T follicular helper cell (primary cell): ENCODE measurements at places on chromosomes 2 and 18.

- DNase-seq = no peak
Observed at GRCh38 chr2:182103526-182103925, 117.9 kb downstream of the PPP1R1C start.

DNA sequence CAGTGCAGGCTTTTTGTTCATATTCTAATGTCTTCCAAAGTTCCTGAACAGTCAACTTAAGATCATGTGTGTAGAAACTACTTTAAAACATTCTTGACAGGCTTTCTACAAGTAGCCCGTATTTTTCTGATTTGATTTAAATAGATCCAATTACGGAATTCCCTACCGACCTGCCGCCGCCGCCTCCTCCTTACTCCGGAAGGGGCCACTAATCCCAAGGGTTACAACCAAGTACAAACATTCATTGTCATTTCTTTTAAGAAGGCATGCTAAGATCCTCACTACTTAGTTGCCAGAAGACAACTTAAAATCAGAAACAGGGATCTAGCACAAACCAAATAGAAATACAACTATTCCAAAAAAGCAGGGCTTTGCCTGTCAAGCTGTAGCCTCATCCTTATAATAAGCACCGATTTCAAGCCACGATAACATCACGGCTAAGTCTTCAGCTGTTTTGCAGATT is 784 bp downstream of the WDR33 start:
- no peak for DNase-seq

GRCh38 chr2:237720957-237721356 is 77.6 kb upstream of the RBM44 start:
- no peak for DNase-seq

DNA sequence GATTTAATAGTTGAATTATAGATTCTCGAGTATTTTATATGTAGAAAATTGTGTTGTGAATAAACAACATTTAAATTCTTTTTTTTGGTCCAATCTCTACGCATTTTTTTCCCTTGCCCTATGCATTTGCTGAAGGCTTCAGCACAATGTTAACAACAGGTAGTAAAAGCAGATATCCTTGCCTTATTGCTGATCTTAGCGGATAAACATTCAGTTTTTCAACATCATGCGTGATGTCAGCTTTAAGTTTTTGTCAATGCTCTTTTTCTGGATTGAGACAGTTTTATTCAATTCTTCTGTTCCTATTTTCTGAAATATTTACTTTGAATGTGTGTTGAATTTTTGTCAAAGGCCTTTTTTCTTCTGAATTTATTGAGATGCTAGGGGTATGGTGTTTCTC is 11.6 kb upstream of the OR6B3 start:
- DNase-seq = no peak

DNA sequence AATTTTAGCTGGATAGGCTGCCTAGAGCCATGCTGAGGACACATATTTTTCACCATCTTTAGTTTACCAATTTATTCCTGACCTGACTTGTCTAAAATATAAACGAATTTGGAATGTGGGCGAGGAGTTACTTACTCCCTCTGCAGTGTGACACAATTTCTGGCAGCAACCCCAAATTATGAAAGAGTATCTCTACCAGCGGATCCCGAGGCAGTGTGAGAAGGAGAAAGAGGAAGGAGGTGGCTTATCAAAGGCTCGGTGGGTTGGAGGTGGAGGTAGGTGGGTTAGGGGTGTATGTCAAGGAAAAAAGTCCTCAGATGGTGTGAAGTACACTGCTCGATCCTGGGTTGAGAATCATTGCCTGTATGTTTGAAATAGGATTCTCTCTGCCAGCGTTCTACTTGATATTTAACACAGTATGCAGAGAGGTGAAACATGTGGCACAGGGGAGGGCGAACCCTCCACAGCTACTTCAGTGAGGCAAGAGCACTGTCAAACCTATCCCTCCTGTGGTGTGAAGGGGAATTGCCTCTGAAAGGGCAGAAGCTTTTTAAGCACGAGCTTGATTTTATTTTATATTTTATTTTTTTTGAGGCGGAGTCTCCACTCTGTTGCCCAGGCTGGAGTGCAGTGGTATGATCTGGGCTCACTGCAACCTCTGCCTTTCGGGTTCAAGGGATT is 76.0 kb downstream of the RFTN2 start:
- DNase-seq = peak; percentile 2

- no peak for DNase-seq
Observed at GRCh38 chr2:192060161-192060560, 134.6 kb downstream of the TMEFF2 start.

- DNase-seq = no peak
Observed at GRCh38 chr2:105779394-105779793, 34.7 kb downstream of the NCK2 start.

DNA sequence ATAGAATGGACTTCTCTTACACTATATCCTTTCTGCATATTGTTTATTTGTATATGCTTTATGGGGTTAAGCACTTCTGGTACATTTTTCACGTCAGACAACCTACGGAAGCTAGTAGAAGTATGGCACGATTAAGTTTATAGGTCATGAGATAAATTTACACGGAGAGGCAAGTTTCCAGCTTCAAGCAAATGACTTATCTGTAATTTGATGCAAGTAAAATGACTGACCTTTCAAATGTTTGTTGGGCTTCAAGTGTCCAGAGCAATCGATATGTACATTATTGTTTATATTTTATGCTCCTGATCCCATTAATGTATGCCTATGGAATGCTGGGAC is 97.5 kb upstream of the EFEMP1 start:
- no peak for DNase-seq

DNA sequence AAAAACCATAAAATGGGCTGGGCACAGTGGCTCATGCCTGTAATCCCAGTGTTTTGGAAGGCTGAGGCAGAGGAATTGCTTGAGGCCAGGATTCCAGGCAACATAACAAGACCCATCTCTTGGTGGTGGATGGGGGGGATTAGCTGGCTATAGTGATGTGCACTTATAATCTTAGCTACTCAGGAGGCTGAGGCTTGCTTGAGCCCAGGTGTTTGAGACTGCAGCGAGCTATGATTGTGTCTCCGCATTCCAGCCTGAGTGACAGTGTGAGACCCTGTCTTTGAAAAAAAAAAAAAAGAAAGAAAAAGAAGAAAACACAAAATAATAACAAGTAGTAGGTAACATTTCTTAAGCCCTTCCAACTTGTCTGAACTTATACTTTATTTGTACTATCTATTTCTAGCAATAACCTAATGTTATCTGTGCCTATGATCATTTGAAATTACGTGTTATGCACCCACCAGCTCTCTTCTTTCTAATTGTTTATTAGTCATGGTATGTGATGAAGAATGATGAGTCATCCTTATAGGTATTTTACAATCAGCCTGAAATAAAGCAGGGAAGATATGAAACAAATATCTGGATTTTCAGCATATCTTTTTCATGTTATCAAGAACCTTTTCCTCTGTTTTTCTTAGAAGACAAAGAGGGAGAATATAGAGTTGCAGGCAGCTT is 129.3 kb upstream of the UNC80 start:
- DNase-seq = no peak

- no peak for DNase-seq
Observed at GRCh38 chr2:134220344-134220974, 33.4 kb upstream of the MGAT5 start.

GRCh38 chr2:30341500-30342267 is 105.4 kb upstream of the LCLAT1 start:
- no peak for DNase-seq

DNA sequence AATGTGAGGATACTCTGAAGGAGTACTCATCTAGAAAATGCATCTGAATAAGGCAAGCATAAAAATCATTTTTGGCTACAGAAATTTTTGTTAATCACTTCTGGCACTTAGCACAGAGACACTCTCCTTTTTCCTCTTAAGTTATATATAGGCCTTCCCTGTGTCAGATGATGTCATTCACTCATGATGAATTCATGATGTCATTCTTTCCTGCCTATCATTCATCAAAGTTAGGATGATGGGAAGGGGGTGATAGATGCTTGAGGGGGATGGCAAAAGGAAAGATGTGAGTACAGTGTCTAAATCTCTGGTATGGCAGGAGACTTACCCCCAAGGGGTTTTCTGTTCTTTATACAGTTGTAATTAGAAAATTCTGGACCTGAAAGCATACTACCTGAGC is 42.0 kb downstream of the MAP3K20 start:
- no peak for DNase-seq

DNA sequence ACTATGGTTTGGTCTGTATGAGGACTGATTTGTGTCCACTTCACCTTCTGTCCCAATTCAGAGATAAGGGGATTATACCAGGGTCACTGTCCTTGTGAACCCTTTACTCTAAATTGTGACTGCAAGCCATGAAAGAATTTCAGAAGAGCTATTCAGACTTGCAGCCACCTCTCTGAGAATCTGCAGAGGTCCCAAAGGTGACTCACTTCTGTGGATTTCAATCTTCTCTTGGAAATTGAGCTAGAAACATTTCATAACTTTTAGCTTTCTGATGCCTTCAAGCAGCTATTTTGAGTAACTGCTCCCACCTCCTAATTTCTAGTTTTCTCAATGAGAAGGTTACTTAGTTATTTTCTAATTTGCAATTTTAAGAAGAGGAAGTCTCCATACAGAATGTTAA is 1242.4 kb upstream of the ACVR2A start:
- no peak for DNase-seq

GRCh38 chr2:204027091-204027490 is 90.5 kb downstream of the ICOS start:
- peak; percentile 39 for DNase-seq

DNA sequence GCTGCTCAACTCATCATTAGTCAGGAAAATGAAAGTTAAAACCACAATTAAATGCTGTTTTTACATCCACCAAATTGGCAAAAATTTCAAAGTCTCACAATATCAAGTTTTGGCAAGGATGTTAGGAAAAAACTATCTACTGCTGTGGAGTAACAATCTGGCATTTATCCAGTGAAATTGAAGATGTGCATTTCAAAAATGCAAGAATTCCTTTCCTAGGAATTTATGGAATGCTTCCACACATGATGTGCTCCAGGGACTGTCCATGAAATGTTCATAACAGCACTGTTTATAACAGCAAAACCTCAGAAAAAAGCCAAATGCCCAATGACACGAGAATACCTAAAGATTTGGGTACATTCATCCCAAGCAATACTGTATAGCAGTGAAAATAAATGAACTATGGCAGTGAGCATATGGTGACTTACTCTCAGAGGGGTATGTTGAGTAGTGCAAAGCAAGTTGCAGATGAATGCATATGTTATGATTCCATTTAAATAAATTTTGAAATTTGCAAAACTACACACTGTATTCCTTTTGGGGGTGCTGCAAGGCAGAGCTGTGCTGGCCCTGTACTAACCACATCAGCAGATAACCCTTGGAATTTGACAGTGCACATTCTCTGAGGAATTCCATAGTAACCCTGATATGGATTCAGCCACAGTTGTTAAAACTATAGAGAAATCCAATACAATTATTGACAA is 41.3 kb upstream of the GYPC start:
- DNase-seq = no peak

DNA sequence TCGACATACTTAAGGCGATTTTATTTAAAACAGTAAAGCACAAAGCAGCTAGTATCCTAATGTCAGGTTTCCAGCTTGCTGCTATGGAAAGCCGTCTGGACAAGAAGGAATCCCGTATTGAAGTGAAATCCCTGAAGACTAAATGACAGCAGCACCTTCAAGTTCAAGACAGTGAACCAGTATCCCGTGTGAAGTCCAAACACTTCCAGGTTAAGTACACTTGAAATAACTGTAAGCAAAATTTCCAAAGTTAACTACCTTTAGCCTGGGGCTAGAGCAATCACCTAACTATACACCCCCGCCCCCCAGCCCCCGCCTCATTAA is 1.2 kb downstream of the MBOAT2 start:
- no peak for DNase-seq

GRCh38 chr2:144475044-144475443 is 44.9 kb downstream of the ZEB2 start:
- DNase-seq = no peak
